Epithelial cell of esophagus (primary cell): ENCODE measurements at places on chromosomes 4 and X.

DNA sequence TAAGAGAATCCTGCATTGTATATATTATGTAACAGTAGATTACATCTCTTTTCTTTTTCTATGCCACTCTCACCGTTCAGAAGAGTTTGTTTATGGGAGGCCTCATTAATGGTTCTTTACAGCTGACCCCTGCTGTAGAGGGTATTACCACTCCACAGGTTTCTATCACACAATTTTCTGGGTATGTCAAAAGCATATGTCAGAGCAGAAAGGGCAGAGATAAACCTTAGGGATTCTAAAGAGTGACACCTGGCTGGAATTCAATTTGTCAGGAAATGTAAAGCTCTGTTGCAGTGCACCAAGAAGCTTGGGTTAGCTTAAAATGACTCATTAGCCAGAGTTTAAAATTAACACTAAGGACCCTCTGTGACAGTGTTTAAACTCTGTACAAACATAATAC lies 658.7 kb downstream of the PCDH18 start:
- DNase-seq: no peak

DNA sequence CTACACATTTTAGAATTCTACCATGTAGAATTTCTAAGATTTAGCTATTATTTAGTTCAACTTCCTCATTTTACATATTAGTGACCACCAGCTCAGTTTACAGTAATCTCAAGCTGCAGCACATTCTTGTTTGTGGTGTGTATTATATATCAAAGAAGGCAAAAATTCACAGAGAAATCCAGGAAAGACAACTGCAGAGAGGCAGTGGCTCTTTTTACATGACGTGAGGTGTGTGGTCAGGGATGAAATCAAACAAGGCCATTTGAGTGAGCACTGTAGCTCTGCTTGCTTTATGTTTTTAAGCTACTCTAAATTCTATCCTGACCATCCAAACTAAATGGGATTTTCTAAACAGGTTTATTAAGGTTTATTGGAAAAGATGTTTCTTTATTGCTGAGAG lies 71.1 kb downstream of the COL25A1 start:
- no peak for DNase-seq

DNA sequence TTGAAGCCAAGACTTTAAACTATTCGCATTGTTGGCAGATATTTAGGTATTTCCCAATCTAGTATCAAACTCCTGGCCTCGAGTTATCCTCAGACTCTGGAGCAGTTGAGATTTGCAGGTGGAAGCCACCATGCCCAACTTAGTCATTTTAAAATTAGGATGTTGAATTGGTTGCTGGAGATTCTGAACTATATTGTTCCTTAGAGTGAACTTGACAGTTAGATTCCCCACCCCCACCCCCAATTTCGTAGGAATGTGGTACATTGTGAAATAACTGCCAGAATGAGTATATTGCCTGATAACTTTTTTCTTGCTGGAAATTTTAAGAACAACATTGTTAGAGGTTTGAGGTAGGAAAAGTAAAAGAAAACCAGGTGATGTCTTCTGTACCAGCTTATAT lies 2.3 kb downstream of the NOCT start:
- no peak for DNase-seq

GRCh38 chrX:14079891-14080430 lies 50.3 kb upstream of the GEMIN8 start:
- peak; percentile 49 for DNase-seq

- peak; percentile 24 for DNase-seq
Observed at GRCh38 chrX:120310861-120311726, at the start of gene TMEM255A. TSS of gene TMEM255A (minus strand) at chrX:120311461. CDS start at chrX:120311309, 152 bp downstream.

GRCh38 chrX:42248226-42248625 lies 324.9 kb upstream of the CASK start:
- peak; percentile 58 for DNase-seq
